ENCODE measurements at places on chromosomes 13 and 19.

DNA sequence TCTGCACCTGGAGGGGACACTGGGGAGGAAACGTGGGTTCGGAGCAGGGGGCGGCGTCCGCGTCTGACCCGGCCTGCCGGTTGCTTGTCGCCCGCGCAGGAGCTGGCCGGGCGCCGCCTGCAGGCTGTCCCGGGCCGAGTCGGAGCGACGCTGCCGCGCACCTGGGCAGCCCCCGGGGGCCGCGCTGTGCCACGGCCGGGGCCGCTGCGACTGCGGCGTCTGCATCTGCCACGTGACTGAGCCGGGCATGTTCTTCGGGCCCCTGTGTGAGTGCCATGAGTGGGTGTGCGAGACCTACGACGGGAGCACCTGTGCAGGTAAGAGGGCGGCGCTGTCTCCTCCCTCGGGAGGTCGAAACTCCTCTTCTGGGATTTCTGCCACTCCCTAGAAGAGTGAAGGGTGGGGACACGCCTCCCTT, 1.3 kb downstream of the ITGBL1 start:
- no peak for DNase-seq

- DNase-seq: no peak
Measured at GRCh38 chr13:48235341-48236135, 2.5 kb downstream of the ITM2B start.

DNA sequence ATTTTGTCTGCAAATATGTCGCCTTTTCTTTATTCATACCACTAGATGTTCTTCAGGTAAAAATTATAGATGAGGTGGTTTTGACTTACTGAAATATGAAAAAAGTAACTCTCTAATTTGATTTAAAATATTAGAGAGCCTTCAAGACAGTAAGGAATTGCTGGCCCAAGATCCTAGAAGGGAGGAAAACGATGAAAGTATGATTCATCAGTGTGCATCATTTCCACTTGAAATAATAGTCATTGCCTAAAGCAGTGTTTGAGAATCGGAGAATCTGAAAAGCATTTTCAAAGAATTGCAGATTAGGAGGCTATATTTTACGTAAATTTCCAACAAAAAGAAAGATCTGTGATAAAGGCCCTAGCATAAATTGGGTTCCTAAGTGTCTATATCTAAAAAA, 1707.9 kb upstream of the PRR20A start:
- no peak for DNase-seq

DNA sequence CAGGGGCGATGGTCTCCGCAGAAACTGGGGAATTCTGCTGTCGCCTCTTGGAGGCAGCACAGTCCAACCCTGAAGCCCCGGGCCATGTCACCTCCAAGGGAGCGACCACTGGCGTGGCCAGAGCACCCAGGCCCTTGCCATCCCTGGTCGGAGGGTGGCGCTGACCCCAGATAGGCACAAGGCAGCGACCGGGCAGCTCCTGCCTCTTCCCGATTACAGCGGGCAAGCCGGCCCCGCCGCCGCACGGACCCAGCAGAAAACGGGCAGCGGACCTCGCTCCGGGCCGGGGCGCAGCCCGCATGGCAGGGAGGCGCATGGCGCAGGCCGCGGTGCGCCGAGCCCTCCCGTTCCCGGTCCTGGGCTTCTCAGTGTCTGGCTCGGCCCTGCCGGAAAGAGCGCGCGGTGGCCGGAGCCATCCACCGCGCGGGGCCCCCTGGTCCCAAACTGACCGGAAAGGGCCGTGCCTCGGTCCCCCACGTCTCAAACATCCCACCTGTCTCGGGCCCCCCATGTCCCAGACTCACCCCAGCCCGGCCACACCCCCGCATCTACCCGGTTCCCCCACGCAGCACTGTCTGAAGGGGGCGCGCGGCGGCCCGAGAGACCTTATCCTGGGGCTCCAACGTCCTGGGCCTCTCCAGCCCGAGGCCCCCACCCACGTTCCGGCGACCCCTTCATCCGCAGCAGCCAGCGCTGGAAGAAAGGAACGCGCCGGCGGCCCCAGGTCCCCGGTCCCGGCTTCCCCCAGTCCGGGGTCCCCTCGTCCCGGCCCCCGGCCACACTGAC, 727 bp downstream of the CERS1 start:
- no peak for DNase-seq

- no peak for DNase-seq
Measured at GRCh38 chr13:113119822-113120189, 2.8 kb upstream of the F10 start.

- no peak for DNase-seq
Measured at GRCh38 chr13:101139081-101139480, 277.2 kb downstream of the NALCN start.

- no peak for DNase-seq
Measured at GRCh38 chr13:38814331-38814730, 127.5 kb downstream of the FREM2 start.

DNA sequence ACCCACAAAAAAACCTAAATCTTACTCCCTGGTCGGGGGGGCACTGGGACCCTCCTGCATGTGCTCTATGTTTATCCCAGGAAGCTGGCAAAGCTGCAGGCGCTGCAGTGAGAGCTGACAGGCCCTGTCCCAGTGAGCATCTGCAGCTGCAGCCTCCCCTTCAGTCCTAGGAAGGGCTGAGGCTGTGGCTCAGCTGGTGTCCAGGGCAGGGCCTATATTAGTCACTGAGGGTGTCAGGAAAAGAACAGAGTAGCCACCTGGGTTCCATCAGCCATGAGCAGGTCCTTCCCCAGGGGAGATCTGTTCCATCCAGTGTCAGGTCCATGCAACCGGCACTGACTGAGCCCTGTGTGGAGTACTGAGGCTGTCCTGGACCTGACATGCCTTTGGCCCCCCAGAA, 120.5 kb downstream of the TNFRSF19 start:
- DNase-seq: no peak

GRCh38 chr19:572743-573518, 535 bp downstream of the BSG start:
- DNase-seq: no peak

DNA sequence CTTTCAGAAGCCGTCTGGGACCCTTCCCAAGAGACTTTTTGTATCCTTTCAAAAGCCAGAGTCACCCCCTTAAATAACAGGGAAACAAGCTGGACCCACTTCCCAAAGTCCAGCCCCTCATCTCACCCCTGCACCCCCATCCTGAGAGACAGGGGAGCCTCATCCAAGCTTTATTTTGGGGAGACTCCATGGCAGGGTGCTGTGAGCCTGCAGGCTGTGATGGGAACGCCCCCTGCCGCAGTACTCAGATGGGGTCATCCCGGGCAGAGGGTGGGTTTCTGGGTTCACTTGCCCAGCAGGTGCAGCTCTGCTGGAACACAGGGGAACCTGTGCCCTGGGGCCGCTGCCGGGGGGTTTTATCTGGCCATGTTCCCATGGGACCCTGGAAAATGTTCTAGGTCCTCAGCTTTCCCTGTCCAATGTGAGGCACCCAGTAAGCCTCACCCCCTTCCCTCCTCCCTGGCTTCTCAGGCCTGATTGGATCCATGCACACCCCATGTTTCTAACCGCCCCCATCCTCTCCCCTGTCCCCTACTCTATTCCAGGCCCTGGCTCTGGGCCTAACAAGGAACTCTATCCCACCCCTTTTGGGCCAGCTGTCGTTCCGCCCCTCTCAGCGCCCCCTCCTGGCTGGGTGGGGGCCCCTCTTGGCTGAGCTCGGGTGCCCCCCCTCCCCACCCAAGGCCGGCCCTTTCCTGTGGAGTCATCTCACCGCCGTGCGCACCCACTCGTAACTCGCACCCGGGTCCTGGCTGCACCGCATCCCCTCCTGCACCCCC, 1.0 kb downstream of the HIF3A start:
- DNase-seq: no peak

- no peak for DNase-seq
Measured at GRCh38 chr13:28239374-28239773, 101.0 kb downstream of the PAN3 start.

DNA sequence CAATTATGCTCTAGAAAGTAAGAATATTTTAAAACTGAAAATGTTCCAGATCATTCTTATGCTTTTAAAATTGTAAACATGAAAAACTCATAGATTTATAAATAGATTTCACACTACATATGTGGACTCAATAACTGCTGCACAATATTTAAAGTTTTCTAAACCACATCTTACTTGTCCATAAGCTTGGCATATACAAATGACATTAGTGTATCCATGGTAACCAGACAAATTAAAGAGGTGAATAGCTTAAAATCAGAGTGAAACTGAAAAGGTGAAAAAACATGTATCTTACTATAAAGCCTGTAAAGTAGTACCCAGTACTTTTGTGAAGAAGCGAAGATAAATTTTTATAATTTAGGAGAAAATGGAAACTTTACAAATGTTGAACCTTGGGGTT, 151.2 kb upstream of the MYO16 start:
- DNase-seq: no peak

GRCh38 chr13:45316338-45316737, 24.6 kb downstream of the TPT1 start:
- DNase-seq: no peak
